ENCODE measurements at places on chromosomes 16 and 17.

GRCh38 chr17:1940810-1941185 lies 84.3 kb downstream of the RTN4RL1 start:
- DNase-seq, result no peak

DNA sequence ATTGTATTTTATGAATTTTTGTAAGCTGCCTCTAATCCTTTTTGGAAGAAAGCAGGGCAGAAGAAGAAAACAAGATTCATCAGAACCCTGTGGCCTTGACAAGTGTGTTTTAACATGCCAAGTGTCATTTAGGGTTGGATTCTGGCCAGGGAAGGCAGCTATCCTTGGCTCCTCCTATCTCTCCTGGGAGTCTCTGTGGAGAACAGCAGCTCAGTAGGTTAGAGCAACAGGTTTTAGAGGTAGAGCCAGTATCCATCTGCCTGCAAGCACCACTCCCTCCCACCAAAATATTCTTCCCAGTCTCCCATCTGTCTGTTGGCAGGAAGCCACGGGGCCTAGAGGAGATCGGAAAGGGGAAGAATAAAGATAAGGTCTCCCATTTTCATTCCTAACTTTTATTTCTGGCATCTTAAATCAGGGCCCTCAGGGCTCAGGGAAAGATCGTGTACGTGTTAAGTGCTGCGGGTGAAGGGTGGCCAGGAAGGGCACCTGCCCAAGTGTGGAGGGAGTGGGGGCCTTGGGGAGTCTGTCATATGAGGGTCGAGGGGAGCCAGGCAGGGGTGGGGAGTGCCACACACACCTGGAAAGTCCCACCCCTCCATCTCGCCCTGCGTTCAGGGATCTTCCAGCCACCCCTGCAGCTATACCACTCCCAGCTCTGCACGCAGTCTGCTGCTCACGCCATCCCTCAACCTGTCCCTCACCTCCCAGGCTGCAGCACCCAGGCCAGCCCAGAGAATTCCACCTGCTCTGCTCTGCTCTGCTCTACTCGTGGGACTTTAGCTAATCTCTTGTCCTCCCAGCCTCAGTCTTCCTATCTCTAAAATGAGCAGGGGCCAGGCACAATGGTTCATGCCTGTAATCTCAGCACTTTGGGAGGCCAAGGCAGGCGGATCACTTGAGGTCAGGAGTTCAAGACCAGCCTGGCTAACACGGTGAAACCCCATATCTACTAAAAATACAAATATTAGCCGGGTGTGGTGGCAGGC lies 17.1 kb upstream of the CPSF4L start:
- DNase-seq, result peak; percentile 34

GRCh38 chr17:67015001-67015400 lies 29.4 kb upstream of the CACNG1 start:
- DNase-seq, result no peak

GRCh38 chr17:64148699-64149098 lies 18.8 kb upstream of the ERN1 start:
- no peak for DNase-seq

GRCh38 chr17:41394254-41394996 lies 3.0 kb downstream of the KRT31 start:
- DNase-seq, result no peak

DNA sequence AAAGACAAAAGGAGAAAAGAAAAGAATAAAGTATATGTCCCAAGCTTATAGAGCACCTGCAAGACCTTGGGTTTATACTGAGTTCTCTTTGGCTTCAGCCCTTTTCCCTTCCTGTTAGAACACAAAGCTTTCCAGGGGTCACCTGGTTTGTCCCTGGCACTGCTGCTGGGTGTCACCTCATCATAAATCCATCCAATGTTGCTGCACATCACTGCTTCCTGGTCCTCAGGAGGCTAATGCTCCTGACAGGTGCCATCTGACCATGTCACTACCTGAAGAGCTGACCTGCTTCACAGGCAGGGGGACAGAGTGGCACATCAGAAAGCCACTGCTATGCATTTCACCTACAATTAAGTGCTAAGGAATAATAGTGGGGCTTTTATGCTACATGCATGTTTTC lies 164.6 kb upstream of the ELAC2 start:
- DNase-seq, result no peak

GRCh38 chr16:28009586-28010373 lies 53.7 kb downstream of the GSG1L start:
- no peak for DNase-seq

- no peak for DNase-seq
These were observed 119.1 kb downstream of the RAB11FIP4 start for GRCh38 chr17:31510308-31511194.

- no peak for DNase-seq
These were observed 2.5 kb downstream of the ADAD2 start for GRCh38 chr16:84193480-84193879.

GRCh38 chr17:10286324-10286723 lies 86.5 kb downstream of the MYH13 start:
- DNase-seq, result no peak

DNA sequence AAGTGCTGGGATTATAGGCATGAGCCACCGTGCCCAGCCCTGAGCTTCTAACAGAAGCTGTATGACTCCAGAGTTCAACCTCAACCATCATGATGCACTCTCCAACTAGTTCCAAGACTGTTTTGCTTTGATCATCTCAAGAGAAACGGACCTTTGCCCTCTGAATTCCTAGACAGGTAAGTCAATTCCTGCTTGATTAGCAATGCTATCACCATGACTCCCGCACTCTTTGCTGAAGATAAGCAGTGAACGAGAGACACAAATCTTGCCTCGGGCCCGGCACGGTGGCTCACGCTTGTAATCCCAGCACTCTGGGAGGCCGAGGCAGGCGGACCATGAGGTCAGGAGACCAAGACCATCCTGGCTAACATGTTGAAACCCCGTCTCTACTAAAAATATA lies 22.2 kb downstream of the ANKFY1 start:
- no peak for DNase-seq

- no peak for DNase-seq
These were observed at the start of gene FADS6 for GRCh38 chr17:74892974-74893911. FADS6 (minus strand) TSS chr17:74893633; CDS start chr17:74893595, 38 bp downstream.

DNA sequence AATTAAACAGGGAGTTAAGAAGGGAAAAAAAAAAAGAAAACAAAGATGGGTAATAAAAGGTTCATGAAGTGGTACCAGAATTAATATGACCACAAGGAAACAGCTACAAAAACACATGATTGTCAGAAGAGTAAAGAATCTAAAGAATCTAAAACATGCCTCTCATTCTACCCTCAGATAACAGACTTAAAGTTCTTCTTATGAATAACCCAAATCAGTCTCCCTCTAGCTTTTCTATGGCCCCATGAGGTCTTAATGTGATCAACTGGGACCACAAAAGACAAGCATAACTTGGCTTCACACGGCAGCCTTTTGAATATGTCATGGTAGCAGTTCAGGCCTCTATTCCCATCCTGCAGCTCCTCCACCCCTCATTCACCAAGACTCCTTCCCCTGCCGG lies 6.9 kb downstream of the MYH10 start:
- DNase-seq, result no peak

DNA sequence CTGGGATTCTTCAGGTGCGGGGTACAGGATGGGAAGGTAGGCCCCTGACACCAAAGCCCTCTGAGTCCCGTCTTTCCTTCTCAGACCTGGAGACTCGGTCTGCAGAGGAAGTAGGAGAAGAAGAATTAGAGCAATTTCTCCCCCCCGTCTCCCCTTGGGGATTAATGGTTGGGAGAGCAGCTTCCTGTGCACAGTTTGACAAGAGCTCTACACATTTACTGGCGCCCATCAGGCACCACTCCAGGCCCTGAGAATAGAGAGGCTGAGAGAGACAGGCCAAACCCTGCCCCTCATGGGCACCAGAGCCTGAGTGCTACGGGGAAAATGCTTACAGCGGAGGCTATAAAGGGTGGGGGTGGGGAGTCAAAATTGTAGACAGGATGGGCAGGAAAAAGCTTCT lies 3.5 kb upstream of the C16orf74 start:
- DNase-seq, result no peak

GRCh38 chr16:49578435-49579024 lies 204.9 kb downstream of the C16orf78 start:
- no peak for DNase-seq

- no peak for DNase-seq
These were observed 115.7 kb downstream of the BANP start for GRCh38 chr16:88066680-88067529.

DNA sequence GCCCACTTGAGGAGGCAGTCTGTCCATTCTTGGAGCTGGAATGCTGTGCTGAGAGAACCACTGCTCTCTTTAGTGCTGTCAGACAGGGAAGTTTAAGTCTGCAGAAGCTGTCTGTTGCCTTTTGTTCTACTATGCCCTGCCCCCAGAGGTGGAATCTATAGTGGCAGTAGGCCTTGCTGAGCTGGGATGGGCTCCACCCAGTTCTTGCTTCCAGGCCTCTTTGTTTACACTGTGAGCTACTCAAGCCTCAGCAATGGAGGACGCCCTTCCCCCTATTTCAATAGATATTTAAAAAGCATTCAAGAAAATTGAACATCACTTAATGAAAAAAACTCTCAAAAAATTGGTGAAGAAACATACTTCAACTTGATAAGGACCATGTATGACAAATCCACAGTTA lies 313.5 kb downstream of the PHKB start:
- DNase-seq, result peak; percentile 36

DNA sequence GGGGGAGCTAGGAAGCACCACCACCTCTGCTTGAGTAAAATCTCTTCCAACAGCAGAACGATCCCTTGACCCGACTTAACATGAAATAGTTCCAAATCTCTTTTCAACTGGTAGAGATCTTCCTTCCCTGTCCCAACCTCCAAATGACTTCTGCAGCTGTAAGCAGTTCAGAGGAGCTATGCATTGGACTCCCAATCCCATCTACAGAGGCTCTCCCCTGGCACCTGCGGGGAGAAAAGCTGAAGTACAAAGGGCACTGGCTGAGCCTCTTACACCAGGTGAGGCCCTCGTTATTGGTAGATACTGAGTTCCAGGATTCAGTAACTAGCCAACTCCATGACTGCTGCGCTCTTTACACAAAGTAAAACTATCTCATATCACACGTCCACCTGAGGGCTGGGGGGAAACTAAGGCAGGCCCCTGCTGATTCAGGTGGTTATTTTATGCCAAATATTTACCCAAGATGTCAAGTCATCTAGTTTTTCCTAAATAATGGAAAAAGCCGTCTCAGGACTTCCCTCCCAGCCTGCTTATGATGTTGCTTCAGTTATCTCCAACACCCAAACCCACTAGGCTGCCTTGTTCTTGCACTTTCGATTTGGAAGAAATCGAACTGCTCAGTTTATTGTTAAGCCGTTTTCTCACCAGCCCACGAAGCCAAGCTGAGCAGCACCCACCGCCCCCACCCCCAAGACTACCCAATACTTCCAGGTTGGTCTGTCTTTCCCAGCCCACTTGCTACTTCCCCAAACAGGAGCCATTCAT lies 3.2 kb downstream of the ACTG1 start:
- peak; percentile 55 for DNase-seq

DNA sequence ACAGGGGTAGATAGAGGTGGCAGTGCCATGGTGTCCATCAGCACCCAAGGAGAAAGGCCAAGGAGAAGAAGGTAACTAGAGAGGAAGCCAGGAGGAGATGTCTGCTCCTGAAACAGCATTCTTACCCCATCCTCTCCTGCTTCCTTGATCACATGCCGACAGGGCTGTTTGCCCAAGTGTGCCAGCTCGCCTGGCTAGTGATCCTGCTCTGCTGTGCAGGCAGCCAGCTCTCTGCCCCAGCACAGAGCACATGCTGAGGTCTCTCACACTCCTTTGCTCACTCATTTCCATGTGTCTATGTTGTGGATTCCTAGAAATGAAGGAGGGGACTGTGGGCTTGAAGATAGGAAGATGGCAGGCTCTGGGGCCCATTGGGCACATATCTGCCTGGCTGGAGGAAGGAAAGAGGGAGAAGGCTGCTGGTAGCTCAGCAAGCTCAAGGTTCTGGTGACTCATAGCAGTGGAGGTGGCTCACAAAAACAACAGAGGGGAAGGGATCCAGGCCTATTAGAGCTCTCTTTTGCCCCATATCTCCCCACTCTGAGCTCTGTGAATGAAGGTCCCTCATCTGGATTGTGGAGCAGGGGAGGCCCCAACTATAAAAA lies 54.3 kb downstream of the NEUROD2 start:
- no peak for DNase-seq

- DNase-seq, result no peak
These were observed 77.4 kb downstream of the TMEM132E start for GRCh38 chr17:34656801-34657200.

DNA sequence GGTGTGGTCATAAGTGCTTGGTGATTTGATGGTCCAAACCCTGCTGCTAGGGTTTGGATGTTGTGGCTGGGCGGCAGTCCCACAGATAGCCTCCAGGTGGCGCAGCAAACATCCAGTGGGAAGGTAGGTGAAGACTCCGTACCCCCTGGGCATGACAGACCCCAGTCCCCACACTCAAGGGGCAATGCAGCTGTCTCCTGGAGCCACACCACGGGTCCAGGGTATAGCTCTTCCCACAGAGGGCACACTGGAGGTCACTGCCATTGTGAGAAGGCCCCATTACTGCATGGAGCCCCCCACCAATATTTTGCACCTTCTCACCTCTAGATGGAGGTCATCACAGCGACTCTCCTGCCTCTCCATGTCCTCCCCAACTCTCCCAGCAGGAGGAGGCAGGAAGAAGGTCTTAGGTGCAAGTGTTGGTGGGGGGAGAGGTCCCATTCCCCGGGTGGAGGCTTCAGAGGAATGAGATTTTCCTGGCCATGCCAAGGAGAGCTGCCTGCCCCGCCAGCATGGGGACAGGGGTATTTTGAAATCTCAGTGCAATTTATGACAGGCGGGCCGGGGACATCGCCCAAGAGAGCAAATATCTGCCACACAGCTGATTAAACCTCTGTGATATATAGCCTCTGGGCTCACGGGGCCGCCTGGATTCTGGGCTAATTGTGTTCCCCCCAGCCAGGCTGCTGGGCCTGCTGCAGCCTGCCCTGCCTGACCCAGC lies 17.1 kb upstream of the C17orf113 start:
- DNase-seq, result peak; percentile 49

- no peak for DNase-seq
These were observed 18.4 kb downstream of the NAGPA start for GRCh38 chr16:5015351-5015750.

DNA sequence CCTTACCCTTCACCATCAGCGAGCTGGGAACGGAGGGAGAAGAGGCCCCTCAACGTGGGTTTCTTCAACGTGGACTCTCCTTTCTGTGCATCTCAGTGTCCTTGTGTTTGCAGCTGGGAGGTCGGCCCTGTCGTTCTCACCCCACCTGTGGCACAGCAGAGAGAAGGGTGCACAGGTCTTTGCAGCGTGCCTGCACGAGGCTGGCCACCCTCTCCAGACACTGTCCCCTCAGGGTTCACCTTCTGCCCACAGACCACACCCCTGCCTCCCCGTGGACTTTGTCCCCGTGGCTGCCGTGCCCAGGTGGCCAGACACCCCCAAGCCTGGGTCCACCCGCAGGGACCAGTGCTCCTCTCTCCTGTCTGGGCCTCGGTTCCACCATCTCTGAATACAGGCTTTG lies 7.3 kb upstream of the WDR45B start:
- no peak for DNase-seq

- no peak for DNase-seq
These were observed 22.4 kb downstream of the TBC1D3B start for GRCh38 chr17:36153895-36154610.

DNA sequence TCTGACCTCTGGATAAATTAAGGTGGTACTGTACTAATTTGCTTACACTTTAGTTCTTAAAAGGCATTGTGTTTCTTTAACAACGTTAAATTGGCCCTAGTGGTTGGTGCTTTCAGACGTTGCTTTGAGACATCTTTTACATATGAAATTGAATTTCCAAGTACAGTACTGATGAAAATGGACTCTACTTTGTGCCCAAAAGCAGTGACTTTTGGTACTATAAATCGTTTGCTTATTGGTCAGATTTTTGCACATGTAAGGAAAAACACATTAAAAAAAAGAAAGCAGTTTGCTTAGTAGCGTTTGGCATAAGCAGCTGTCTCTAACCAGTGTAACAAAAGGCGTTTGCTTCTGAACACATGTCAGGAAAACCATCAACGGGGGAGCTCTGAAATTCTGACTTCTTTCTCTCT lies 139.6 kb downstream of the CDK5R1 start:
- no peak for DNase-seq

Measured in fibroblast of villous mesenchyme (primary cell).